ENCODE measurements at places on chromosomes 6 and 20.
A peak's percentile ranks its signal among the peaks of the same experiment; 100 is the strongest.

DNA sequence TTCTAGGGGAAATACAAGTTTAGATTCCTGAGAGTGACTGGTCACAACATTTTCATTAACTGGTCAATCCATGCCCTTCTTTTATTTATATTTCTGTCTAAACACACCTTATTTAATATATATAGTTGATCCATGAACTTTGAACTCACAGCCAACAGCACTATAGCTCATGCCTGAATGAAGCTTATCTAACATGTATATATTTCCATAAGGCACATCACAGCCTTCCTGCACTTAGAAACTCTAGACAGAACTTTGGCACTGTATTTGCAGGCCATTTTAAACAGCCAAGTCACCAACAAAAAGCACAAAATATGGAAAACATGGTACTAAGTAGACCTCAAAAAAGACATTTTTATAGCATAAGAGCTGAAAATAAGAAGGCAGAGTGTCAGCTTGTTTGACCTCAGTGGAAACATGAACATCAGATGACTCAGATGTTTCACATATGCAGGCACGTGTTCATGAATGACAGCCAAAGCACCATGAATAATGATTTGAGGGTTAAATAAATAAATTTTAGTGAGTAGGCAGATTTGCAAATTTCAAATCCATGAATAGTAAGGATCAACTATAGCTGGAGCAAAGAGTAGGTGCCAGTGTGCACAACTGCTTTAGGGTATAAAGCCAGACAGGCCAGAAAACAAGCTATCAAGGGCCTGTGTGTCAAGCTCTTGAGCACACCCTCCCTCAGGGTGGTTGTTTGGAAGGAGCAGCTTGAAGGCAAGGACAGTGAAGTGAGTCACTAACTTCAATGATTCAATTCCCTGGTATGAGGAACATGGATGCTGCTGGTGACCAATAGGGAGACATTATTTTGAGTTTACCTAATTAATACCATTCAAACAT, 88.9 kb upstream of the NT5E start:
- DNase-seq: peak; percentile 22

- DNase-seq: no peak
Observed at GRCh38 chr20:1702855-1703254, 45.3 kb upstream of the SIRPG start.

DNA sequence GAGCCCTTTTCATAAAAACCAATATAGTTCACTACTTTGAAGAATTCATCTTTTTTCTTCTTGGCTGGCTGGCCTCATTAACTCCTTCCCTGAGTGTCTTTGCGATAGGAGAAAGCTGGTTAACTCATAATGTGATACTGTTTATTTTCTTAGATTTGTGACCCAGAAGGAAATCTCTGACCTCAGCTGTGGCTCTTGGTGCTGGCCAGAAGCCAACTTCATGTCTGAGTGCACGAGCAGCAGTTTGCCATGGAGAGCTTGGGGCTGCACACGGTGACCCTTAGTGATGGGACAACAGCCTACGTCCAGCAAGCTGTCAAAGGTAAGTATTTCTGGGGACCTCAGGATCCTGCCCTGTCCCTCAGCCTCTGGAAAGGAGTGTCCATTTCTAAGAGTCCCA, 16.7 kb upstream of the DEF6 start:
- DNase-seq: no peak

- no peak for DNase-seq
Observed at GRCh38 chr6:153214436-153214835, 83.4 kb upstream of the RGS17 start.

- DNase-seq: no peak
Observed at GRCh38 chr6:16282370-16282769, 44.0 kb downstream of the GMPR start.

DNA sequence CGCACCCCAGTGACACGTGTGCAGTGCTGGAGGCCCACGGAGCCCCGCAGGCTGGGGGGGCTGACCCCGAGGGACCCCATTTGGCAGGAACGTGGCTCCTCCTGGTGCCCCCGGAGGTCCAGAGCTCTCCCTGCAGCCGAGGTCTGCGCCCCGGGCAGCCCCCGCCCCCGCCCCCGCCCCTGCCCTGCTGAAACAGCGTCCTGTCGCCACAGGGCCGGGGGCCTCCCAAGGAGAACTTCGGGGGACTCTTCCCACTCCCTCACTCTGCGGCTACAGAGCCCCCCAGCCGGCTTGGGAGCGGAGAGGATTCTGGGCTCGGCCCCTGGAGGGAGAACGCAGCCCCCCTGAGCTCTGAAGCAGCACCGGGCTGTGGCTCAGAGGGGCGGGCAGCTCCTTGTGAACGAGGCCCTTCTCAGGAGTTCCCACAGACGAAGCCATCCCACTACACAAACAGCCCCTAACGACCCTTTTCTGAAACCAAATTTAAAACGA, 115.2 kb downstream of the DLL1 start:
- DNase-seq: no peak

DNA sequence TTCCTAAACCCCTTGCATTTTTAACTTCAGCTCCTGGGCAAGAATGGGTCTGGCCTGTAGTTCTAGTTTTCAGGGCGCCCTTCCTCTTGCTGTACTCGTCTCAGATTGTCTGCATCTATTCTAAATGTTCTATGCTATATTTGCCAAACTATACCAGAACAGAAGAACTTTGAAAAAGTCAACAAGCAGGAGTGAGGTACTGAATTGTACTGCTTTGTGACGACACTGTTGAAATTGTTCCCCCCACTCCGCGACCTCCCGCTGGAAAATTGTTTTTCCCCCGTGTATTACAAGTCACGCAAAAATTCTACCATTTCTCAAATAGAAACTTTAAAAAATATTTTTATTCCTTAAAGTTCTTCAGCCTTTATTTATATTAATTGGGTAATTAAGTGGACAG, 73.9 kb downstream of the CBFA2T2 start:
- DNase-seq: no peak

DNA sequence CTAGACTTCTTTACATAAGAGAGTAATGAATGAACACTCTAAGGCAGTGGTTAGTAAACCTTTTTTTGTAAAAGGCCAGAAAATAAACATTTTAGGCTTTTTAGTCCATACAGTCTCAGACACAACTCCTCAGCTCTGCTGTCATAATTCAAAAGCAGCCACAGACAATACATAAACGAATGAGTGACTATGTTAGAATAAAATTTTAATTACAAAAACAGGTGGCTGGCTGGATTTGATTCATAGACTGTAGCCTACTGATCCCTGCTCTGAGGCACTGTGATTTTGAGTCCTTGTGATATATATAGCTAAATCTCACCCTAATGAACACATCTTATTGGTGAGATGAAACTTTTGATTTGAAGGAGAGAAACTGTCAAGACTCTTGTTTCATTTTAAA, 155.1 kb downstream of the AIG1 start:
- DNase-seq: no peak

- no peak for DNase-seq
Observed at GRCh38 chr6:79717989-79718388, 86.9 kb downstream of the SH3BGRL2 start.

DNA sequence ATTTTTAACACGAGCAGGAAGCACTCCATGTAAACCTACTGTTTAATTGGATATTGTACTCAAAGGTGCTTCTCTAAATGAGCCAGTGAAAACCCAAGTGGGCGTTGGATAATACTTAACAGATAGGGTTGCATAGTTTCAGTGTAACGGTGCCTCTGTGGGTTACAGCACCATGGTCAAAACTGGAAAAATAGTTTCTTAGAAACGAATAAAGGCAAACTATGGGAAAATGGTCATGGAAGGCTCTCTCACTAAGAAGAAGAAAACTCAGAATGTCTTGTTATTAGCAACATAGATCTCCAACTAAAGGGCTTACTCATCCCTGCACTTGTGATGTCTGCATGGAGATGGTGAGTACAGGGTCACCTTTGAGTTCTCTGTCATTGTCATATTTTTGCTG, 59.1 kb upstream of the NEDD9 start:
- DNase-seq: no peak

DNA sequence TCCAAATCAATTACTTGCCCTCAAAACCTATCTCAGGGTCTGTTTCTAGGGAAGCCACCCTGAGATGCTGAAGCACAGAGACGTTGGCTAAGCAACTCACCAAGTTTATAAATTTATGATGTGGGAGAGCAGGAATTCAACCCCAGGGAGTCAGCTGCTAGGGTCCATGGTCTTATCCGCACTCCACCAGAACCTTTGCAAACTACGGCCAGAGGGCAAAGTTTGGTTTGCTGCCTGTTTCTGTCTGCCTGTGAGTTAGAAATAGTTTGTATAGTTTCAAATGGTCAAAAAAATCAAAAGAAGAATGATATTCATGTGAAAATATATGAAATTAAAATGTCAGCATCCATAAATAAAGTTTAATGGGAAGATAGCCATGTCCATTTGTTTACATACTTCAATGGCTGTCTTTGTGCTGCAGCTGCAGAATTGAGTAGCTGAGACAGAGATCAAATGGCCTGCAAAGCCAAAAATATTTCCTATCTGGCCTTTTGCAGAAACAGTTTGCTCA, 83.7 kb upstream of the ZFP64 start:
- DNase-seq: no peak

- DNase-seq: no peak
Observed at GRCh38 chr6:1720620-1721322, 111.1 kb downstream of the FOXC1 start.

- DNase-seq: no peak
Observed at GRCh38 chr6:137370871-137371633, 123.1 kb downstream of the OLIG3 start.

GRCh38 chr6:22880686-22881433, 311.5 kb downstream of the HDGFL1 start:
- DNase-seq: no peak

DNA sequence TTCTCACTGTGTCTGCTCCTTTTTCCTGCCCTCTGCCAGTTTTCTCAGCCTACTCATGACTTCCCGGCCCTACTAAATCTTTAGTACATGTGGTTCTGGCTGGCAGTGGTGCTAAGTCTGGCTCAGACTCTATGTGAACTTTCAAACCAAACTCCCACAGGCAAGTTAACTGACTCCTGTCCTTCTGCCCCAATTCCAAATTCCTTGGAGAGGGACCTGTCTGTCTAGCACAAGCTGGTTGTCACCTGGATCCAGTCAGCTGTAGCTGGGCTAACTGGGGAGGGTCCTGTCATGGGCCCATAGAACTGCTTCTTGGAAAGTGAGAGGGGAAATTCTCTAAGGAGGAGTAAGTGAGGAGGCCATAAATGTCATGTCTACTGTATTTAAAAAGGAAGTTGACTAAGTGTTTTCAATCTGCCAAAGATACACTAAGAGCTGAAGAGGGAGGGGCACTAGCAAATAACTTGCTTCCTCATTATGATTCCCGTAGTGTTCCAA, 240.1 kb downstream of the KCNQ5 start:
- DNase-seq: no peak

DNA sequence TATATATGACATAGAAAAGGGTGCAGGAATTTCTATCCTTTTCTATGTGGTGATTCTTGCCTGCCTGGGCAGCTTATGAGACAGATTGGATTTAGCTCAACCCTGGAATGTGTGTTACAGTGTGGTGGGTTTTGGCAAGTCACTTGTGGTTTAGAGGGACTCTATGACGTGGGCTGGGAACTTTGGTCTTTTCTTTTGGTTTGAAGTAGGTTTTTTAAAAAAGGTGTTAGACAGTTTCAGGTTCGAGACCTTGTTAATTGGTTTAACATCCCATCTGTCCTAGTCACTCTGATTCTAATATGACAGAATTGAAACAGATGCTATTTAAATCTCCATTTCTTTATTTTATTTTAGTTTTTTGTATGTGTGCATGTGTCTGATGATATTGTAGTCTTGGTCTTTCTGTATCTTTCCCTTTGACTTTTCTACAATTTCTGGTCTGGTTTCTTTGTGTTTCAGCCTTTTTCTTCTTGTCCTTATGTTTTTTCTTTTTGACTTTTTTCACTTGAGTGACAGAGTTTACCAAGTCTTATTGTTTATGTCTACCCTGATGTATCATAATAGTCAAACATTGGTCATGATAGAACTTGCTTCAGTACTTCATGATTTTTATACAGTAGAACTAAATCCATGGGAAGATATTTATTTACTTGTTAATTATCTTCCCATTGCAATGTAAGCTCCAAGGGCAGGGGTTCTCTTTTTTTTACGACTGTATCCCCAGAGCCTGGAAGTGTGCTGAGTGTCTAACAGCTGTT, 174.3 kb downstream of the CDKAL1 start:
- DNase-seq: no peak

DNA sequence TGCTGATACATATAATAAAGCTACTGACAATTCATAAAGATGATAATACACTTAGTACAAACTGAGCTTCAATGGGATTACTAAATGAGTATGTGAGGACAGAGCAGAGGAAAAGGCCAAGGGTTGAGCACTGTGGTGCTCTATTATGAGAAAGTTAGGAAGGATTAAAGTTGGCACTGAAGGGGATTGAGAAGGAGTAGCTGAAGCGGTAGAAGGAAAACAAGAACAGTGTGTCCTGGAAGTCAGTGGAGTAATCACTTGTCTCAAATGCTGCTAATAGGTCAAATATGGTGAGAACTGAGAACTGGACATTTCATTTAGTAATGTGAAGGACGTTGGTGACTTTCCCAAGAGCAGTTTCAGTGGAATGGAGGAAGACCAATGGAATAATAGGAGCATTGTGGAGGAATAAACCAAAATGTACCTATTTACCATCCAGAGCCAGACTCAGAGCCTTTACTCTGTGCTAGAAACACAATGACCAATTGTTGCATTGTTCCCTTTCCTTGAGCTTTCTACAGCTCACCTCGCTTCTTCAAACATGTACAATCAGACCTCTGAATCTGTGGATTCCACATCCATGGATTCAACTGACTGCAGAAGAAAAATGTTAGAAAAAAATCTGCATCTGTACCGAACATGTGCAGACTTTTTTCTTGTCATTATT, 255.9 kb downstream of the LAMA2 start:
- no peak for DNase-seq

DNA sequence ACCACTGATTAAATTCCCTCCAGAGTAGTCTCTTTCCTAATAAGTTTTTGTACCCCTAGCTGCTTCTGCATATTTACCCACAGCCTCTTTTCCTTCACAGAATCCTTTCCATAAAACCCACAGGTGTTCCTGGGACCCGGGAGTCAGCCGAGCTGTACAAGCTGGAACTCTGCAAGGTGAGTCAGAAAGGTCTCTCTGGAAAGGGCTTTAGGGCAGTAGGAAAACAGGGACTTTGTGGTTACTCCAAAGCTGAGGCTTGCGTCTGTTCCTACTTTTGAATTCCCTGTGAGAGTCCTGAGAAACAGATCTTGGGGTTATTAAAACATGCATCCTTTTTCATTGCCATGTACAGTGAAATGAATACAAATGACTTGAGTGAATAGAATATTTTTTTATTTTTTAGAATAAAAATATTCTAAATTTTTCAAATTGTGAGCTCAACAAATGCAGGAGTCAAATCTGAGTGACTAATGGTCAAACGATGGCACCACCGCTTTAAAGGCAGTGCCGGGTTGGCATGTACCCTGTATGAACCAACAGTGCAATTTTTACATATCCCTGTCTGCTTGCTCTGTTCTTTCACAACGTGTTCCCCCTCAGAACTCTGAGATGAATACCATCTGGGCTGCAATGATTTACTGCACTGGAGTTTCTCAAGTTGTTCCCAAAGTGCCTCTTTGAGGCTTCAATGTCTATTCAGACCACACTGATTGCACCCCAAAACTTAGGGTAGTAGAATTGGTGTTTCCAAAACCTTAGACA, 78.4 kb downstream of the GFRAL start:
- DNase-seq: no peak

Data from breast epithelium (tissue), 4 donors.